ENCODE measurements at places on chromosomes 16 and 17.

- DNase-seq = no peak
These were observed at the start of gene SCNN1B for GRCh38 chr16:23302045-23302956. Gene SCNN1B, plus strand, starts transcription at chr16:23302302. Its CDS starts 46,298 bp downstream, at chr16:23348600.

DNA sequence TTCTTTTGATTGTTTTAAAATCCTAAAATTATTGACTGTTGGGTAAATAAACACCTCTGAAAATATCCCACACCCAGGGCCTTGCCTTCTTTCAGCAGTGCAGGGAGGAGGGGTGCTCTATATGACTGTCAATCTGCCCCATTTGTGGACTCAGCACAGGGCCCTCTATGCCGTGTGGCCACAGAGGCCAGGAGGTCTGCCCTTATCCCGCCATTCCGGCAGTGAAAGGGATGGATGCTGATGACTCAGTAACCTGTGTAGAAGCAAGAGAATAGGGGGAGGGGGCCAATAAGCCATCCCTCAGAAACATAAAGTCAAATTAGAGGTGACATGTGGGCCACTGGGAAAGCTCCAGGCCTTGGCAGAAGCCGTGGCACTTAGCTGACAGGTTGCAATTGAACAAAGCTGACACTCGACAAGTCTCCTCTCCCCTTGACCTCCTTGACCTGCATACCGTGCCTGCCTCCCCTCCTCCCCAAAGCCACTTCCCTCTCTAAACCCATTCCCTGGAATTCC, 281.4 kb upstream of the DYNLRB2 start:
- no peak for DNase-seq

DNA sequence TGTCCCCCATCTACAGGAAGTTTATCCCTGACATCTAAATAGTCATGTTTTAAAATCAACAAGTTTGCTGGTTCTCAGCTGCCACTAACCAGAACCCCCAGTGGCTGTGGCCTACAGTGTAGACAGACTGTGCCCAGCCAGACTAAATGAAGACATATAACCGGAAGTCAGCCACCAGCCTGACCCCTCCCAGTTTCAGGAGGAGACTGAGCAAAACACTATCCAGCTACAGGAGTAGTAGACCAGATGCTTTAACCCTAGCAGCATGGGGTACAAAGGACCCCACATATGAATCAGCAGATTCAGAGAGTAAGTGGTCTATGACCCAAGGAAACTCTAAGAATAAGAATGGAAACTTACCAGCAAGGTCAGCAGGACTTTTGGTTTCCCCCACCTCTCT, 83.4 kb downstream of the HIC1 start:
- no peak for DNase-seq

DNA sequence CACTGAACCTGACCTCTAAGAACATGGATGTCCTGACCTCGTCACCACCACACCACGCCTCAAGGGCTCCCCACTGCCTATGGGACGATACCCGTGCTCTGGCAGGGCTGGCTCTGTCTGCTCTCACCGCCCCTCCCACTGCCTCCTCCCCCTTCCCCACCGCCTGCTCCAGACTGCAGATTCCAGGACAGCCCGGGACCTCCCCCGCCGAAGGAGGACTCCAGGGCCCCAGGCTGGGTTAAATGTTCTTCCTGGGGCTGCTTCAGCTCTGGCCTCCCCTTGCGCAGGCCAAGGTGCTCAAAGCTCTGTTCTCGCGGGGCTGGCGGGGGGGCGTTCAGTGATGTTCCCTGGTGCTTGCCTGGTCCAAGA, 3.1 kb downstream of the NPW start:
- no peak for DNase-seq

- DNase-seq = no peak
These were observed 4.1 kb downstream of the ADGRG1 start for GRCh38 chr16:57632568-57632967.

Measured in stimulated activated CD8-positive, alpha-beta memory T cell treated with anti-CD3 and anti-CD28 coated beads, Interleukin-7, amount 100 ng/mL, for 48 hours (primary cell).